HS-5 (cell line): ENCODE measurements at places on chromosomes 6 and 20.

- no peak for DNase-seq
These were observed 753.3 kb upstream of the MARCKS start for GRCh38 chr6:113103634-113104361.

DNA sequence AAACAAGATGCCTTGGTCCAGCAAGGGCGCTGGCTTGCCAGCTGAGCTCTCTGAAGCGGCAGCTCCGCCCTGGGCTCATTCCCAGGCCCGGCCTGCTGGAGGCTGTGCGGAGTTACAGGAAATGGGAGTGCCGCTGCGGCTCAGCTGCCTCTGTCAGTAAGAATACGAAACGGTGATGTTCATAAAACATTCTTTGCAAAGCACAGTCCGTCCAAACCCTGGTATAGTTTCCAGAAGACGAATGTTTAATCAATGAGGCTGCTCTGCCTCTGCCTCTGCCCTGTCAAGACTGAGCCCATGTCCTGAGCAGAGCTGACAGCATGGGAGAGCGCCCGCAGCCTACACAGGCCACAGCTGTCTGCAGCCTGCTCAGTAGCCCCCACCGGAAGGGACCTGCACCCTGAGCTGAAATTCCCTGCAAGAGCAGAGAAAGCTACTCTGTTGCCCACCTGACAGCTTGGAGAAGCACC, 153.3 kb upstream of the SNX9 start:
- DNase-seq = no peak

DNA sequence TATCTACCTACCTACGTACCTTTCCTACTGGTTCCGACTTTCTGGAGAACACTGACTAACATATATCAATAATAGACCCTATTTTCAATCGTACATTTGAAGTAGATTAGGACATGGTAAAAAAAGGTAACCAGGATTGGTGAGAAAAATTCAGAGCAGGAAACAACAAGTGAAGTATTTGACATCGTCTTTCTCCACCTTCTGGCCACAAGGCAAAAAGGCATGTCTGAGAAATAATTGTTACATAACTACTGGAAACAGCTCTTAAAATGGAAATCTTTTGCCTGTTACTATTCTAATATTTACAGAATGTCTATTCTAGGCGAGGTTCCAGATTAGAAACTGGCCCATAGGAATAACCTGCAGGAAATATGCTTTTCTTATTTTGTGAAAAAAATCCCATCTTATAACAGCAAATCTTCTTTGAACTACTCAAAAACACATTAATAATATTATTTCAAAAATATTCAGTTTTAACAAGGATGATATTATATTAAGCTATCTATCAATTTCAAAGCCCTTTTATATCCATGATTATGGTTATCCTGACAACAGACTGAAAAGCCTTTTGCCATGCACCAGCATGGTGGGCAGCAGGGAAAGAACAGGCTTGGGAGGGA, 80.8 kb downstream of the RCAN2 start:
- DNase-seq = no peak

DNA sequence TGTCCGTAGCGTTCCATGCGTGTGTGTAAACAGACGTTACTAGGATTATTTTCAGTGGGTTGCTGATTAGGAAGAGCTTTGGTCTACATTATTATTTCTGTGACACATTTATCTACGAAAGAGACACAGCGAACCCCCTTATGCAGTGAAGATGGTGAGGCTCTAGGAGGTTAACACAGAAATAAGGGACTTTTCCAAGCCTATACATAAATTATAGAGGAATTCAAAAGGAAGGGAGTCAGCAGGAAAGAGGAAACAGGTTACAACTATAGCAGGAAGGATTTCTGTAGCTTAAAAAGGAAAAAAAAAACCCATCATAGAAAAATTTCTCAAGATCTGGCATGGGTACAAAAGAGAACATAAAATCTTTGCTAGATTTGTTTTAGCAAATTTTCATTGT, 12.9 kb upstream of the RPS6KA2 start:
- DNase-seq = no peak

DNA sequence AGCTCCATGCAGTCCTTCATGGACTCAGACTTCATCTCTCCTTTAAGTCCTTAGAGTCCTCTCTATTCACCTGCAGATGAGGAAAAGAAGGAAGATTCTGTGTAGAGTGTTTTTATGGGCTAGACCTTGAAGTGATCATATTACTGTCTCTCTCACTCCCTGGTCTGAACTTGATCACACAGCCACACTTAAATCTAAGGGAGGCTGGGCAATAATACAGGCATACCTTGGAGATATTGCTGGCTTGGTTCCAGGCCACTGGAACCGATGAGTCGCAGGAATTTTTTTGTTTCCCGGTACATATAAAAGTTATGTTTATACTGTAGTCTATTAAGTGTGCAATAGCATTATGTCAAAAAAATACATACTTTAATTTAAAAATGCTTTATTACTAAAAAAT, 59.2 kb upstream of the FOXO3 start:
- DNase-seq = no peak

GRCh38 chr6:138250053-138250452, 31.8 kb upstream of the PBOV1 start:
- no peak for DNase-seq

GRCh38 chr20:51404297-51405060, 138.0 kb downstream of the NFATC2 start:
- DNase-seq = no peak

GRCh38 chr6:81752921-81753710, 635 bp upstream of the TENT5A start:
- peak; percentile 72 for DNase-seq

DNA sequence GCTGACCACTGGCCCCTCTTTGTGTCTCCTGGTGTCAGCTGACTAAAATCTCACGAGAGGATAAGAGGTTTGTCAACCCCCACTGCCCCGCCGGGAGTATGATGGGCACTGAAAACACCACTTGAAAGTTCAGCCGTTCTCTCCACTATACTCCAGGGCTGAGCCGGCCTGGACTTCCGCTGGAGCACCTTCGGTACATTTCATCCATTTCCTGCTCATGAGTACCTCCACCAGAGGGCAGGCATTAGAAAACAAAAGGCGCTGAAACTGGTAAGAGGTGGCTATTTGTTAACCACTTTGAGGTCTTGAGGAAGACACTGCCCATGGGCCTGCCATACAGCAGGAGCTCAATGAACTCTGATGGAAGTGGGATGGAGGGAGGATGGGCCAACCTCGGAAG, 17.9 kb upstream of the ANKRD60 start:
- no peak for DNase-seq

- DNase-seq = no peak
These were observed at the start of gene KCNK15 for GRCh38 chr20:44745598-44746366. TSS of gene KCNK15 (plus strand) at chr20:44745865. CDS start at chr20:44745911, 46 bp downstream.

DNA sequence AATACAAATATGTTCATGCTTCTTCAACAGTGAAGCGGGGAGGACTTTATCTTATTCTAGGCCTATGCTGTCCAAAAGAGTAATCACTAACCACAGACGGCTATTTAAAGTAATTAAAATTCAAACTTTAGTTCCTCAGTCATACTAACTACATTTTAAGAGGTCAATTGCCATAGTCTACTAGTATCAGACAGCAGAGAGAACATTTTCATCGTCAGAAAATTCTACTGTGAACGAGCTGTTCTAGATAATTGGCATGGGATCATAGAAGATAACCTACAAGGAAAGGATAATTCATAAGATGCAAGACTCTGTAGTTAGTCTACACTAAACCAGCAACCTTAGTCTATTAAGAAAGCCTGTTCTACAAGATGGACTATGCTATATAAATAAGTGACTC, 44.4 kb downstream of the PRKN start:
- DNase-seq = no peak

DNA sequence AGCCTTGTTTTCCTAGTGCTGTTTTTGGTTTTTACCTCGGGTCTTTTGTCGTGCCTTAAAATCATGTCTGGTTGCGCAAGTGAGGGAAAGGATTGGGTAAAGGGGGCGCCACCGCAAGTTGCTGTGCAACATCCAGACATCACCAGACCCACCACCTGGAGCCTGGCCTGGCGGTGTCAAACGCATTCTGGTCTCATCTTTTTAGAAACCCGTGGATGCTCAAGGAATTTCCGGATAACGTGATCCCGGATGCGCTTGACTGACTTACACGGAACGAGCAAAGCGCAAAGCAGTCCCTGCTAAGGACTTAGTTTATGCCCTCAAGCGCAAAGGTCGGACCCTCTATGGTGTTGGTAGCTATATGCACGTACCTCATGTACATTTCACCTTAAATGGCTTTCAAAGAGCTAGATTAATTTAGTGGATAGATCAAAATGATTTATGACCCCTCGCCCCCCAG, 105.2 kb downstream of the OR2B2 start:
- DNase-seq = no peak

DNA sequence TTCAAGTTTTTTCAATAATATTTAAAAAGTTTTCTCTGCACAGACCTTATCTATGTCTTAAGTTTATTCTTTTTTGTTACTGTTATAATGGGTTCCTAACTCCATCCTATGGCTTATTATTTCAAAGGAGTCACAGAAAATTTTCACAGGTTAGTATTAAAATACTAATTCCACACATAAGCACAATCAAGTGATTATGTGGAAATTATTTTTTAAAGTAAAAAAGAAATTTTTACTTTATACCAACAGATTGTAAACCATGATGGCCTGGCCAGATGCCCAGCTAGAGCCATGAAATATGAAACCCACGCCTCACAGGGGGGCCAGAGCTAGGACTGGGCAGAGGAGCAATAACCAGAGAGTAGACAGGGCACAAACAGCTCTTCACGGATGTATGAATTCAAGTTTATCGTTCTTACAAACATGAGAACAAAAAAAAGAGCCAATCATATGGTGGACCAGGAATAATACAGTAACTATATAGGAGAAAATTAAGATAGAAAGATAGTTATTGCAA, 34.0 kb downstream of the NUDT3 start:
- DNase-seq = no peak

DNA sequence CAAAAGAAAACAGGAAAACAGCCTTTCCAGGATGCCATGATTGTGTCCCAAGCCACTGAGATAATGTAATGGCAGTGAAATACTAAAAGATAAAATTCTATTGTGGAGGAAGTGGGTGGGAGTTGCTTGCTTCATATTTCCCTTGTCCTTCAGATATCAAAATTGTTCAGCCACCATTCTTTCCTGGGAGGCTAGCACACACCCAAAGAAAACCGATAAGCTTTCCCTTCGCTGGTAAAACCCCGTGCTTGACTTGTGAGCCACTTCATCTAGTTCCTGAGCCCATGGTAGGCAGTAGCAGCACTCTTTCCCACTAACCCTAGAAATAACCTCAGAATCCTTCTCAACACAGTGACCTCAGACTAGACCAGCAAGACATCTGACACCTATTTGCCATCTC, 357.4 kb upstream of the PLCB4 start:
- no peak for DNase-seq

- peak; percentile 45 for DNase-seq
These were observed 979.6 kb upstream of the MAP3K7 start for GRCh38 chr6:91566467-91566866.

DNA sequence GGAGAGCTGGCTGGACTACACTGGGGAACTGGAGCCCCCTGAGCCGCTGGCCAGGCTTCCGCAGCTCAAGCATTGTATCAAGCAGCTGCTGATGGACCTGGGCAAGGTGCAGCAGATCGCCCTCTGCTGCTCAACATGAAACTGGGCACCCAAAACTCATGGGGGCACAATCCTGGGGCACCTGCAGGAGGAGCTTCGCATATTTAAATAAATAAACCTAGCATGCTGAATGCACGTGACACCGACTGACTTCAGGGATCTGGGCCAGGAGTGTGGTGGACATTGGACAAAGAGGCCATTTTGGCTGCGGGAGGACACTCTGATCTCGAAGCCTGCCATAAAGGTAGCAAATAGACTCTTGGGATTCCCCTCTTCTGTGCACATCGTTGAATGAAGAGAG, 6.8 kb downstream of the SCAND1 start:
- DNase-seq = no peak

DNA sequence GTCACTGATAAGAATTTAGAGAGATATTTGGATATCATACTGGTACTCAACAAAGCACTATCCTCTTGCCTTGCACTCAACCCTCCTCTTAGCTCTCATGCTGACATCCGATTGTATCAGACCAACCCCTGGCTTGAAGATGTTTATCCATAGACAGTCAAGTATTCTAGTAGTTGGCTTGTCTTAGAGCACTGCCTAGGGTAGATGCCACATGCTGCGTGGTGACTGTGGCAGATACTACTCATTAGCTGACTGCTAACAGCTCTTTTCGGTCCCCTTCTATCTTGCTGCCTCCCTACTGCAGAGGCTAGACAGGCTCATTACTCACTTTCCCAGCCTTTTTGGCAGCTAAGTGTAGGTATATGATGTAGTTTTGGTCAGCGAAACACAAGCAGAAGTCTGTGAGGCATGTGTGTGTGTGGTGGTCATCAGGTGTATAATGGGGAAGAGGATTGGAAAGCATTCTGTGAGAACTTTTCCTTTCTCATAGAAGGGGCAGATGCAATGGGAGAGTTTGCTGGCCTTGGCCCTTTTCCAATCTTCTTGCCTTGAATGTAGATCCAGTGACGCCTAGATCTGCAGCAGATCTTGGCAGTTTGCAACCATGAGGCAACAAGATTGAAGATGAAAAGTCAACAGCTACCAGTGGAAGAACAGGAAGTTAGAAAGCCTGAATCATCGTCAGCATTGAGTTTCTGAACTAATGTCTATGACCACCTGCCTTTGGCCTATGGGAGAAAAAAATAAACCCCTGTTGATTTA, 4.4 kb upstream of the IFNGR1 start:
- no peak for DNase-seq

DNA sequence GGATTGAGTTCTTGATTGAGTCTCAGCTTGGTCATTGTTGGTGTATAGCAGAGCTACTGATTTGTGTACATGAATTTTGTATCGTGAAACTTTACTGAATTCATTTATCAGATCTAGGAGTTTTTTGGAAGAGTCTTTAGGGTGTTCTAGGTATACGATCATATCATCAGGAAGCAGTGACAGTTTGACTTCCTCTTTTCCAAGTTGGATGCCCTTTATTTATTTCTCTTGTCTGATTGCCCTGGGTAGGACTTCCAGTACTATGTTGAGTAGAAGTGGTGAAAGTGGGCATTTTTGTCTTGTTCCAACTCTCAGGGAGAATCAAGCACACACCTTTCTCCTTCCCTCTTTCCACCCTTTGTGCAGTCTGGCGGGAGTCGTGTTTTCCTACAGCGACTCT, 26.4 kb downstream of the RPP40 start:
- no peak for DNase-seq

GRCh38 chr6:56574292-56574691, 68.4 kb downstream of the DST start:
- DNase-seq = no peak

GRCh38 chr6:167472148-167472547, 147.3 kb downstream of the TTLL2 start:
- no peak for DNase-seq

DNA sequence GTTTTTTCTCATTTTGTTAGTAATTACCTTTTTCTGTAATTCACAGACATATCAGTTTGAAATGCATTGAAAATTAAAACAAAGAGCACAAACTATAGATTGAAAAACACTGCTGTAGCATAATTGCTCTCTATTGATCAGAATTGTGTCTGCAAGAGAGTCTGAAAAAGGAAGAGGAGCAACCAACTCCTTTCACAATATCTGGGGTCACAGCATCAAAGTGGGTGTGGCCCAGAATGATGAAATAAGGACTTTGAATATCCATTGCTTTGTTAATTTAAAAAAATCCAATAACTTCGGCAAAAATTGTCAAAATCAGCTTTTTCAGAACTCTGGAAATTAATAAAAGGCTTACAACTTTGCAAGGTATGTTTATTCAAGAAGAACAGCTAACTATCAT, 99.2 kb downstream of the MYLK4 start:
- no peak for DNase-seq
